ENCODE measurements at places on chromosomes 4 and X.

DNA sequence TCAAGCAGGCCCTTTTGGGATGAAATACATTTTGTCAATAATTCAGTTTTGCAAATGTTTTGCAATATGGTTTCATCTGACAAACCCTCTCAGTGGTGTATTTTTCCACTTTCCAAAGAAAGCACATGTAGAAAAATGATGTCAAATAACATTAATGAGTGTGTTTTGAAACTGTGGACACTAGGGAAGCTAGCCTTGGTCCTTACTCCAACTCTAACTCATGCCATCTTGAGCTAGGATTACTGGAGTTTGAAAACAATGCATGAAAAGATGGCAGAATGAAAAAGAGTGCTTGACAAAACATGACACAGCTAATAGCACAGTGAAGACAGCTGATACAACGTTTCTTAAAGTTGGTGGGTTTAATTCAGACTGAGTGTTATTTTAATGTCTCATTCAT, 41.4 kb downstream of the HAND2 start:
- DNase-seq = no peak

DNA sequence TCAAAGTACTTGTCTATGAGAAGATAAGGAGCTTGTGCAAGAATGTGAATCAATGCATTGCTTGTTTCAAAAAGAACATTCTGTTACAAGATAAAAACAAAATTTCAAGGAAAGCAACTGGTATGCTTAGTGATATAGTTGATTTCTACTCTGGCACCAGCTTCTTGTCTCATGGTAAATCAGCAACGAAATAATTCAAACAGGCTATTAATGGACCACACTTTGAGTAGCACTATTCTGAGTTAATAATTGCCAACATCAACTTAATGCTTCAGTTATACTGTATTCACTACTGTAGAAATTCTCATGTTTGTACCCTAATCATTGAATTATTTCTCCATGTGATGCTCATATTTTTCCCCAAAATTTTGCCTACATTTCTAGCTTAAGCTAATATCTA, 252.6 kb downstream of the NDST4 start:
- no peak for DNase-seq

DNA sequence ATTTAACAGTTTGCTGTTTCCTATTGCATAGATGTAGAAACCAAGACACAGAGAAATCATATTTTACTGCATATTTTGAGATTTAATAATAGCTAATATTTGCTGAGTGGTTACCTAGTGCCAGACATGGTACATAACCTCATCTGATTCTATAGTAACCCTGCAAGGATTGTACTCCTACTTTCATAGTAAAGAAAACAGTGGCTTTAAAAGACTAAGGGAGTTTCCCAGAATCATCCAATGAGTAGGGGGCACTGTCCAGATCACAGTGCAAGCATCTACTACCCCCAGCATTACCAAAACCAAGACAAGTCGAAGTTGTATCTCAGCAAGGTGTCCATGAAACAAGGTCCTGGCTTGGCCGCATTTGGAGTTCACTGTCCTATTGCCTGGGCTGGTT, 224.5 kb upstream of the TENM3 start:
- no peak for DNase-seq

GRCh38 chrX:16136080-16136479, 12.7 kb downstream of the GRPR start:
- no peak for DNase-seq

- peak; percentile 87 for DNase-seq
Measured at GRCh38 chrX:132488180-132488705, 595 bp downstream of the MBNL3 start.

DNA sequence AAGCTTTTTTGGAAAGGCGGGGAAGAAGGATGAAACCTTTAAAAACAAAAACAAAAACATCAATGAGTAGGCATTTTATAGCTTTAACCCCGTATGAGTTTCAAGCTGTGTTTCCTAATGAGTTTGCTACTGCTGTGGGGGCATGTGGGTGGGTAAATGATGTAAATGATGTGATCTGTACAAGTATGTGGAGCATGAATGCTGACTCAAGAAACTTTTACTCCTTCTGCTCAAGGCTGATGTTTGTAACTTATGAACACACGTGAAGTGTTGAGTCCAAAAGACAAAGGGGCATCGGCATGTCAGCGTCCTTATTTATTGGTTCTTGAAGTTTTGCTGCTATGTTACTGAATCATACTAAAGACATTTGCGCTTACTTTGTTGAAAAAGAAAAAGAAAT, 76.9 kb downstream of the CLCN4 start:
- DNase-seq = no peak

GRCh38 chr4:169582706-169583105, 29.7 kb downstream of the NEK1 start:
- no peak for DNase-seq

- DNase-seq = no peak
Measured at GRCh38 chr4:81440949-81441348, 30.8 kb downstream of the RASGEF1B start.

GRCh38 chr4:16082426-16083240, 1.2 kb downstream of the PROM1 start:
- peak; percentile 71 for DNase-seq

- DNase-seq = no peak
Measured at GRCh38 chr4:167190379-167190778, 43.9 kb downstream of the SPOCK3 start.
